ENCODE measurements at places on chromosomes 3 and 15. TPM values are rescaled to one million over a fixed set of nuclear protein-coding genes. Genes with fewer than 3 reads are reported as not detected.
A peak's percentile ranks its signal among the peaks of the same experiment; 100 is the strongest.

The KAT2B gene
- 97.8 TPM for total RNA-seq

GRCh38 chr3:160780245-160780644, 24.2 kb downstream of the PPM1L start:
- no peak overlapping the region for H3K4me3 ChIP-seq
- DNase-seq: no peak
- no peaks in the 10 kb centered on the region for H3K36me3 ChIP-seq
- no peak overlapping the region for H3K27ac ChIP-seq
- H3K4me1 ChIP-seq: no peaks in the 10 kb centered on the region

GRCh38 chr3:176362191-176362731, 835.0 kb downstream of the TBL1XR1 start:
- H3K36me3 ChIP-seq: no peaks in the 10 kb centered on the region
- peak; percentile 15 for DNase-seq
- H3K27ac ChIP-seq: no peak overlapping the region
- no peak overlapping the region for H3K4me3 ChIP-seq

DNA sequence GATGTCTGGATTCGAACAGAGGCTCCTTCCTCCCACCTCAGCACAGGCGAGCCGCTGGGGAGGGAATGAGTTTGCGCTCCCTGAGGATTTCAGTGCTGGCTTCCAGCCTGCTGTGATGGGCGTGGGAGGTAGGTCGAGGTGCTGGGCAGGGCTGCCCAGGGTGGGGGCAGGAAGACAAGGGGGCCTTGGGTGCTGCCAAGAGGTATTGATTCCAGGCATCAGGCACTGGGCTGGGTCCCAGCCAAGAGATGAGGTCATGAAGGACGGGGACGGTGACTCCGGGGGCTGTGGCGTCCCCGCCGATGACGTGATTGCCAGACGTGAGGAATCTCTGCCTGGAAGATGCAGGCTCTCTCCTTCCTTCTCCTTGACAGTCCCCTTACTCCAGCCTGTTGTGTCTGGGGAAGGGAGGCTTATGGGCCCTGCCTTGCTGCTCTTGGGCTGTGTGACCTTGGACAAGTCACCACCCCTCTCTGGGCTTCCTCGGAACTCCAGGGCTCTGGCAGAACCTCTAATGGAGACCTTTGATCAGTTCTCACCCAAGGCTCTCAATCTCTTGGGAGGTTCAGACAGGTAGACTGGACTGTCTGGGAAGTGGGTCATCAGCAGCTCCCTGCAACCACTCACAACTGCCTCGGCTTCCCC, 116.8 kb downstream of the FBLN2 start:
- peaks cover 3% of the 10 kb centered on the region for H3K27me3 ChIP-seq
- no peaks in the 10 kb centered on the region for H3K36me3 ChIP-seq
- H3K27ac ChIP-seq: no peak overlapping the region
- DNase-seq: no peak

The FBXW12 gene
- total RNA-seq: not detected

The CTXN2 gene
- not detected for total RNA-seq

- DNase-seq: no peak
- peaks cover 4% of the 10 kb centered on the region for H3K4me1 ChIP-seq
- H3K27ac ChIP-seq: no peak overlapping the region
- H3K4me3 ChIP-seq: no peak overlapping the region
Measured at GRCh38 chr3:136381051-136381450, 130.9 kb downstream of the PCCB start.

The GNAT1 gene
- total RNA-seq: not detected

The SMCO1 gene
- total RNA-seq: not detected

The MESP1 gene
- 2.1 TPM for total RNA-seq

The ERICH6 gene
- 0.23 TPM for total RNA-seq

The FBXO45 gene
- total RNA-seq: 13.0 TPM

The SLC15A2 gene
- total RNA-seq: 3.7 TPM

GRCh38 chr3:13069495-13069894, 3.7 kb downstream of the IQSEC1 start:
- DNase-seq: peak; percentile 72
- H3K4me1 ChIP-seq: peaks cover 47% of the 10 kb centered on the region

DNA sequence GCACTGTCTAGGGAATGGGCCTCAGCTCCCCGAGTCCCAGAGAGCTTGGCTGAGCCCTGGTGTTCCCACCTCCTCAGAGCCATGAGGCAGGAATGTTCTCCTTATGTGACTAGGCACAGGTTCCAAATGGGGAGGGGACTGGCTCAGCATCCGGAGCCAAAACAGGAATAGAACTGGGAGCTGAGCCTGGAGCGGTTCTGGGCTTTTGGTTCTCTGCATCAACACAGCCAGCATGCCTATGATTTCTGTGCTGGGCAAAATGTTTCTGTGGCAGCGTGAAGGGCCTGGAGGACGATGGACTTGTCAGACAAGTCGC, at the start of gene FAM131A:
TSS of gene FAM131A (plus strand) at position 202 of the 316 bp plus-strand sequence. CDS start at position 233, 31 bp downstream.
- no peak for DNase-seq
- peaks cover 12% of the 10 kb centered on the region for H3K36me3 ChIP-seq
- H3K4me1 ChIP-seq: peaks cover 41% of the 10 kb centered on the region
- H3K27me3 ChIP-seq: no peaks in the 10 kb centered on the region
- peak within 1 kb of the TSS; percentile 86 for H3K27ac ChIP-seq

- H3K27me3 ChIP-seq: no peaks in the 10 kb centered on the region
Measured at GRCh38 chr15:100601617-100602063, 344 bp downstream of the LINS1 start.

DNA sequence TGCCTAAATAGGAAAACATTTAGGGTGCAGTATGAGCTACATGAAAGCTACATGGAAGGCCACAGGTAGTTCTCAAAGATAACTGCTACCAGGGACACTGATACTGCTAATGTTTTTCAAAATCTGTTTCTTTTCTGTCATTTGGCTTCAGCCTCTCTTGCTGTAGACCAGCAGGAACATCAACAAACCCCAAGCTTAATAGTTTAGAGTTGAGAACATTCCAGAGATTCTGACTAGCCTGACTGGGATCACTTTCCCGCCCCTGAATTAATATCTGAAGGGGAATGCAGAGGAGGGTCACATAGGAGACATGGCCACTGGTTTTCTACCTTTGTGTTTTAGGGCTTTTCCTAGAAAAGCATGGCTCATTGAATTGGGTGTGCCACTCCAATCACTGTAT, 16.9 kb upstream of the C3orf38 start:
- peaks cover 16% of the 10 kb centered on the region for H3K36me3 ChIP-seq
- DNase-seq: no peak
- no peak overlapping the region for H3K27ac ChIP-seq
- H3K4me3 ChIP-seq: no peak overlapping the region
- H3K4me1 ChIP-seq: peaks cover 2% of the 10 kb centered on the region

GRCh38 chr3:102661707-102662497, 227.1 kb downstream of the ZPLD1 start:
- no peak for DNase-seq
- H3K36me3 ChIP-seq: no peaks in the 10 kb centered on the region
- H3K27me3 ChIP-seq: no peaks in the 10 kb centered on the region
- H3K4me3 ChIP-seq: no peak overlapping the region
- H3K27ac ChIP-seq: no peak overlapping the region

- H3K4me3 ChIP-seq: no peak overlapping the region
- no peak for DNase-seq
- no peak overlapping the region for H3K27ac ChIP-seq
- no peaks in the 10 kb centered on the region for H3K27me3 ChIP-seq
- no peaks in the 10 kb centered on the region for H3K36me3 ChIP-seq
- H3K4me1 ChIP-seq: no peaks in the 10 kb centered on the region
Measured at GRCh38 chr3:146803745-146804144, 198.6 kb upstream of the PLSCR5 start.

DNA sequence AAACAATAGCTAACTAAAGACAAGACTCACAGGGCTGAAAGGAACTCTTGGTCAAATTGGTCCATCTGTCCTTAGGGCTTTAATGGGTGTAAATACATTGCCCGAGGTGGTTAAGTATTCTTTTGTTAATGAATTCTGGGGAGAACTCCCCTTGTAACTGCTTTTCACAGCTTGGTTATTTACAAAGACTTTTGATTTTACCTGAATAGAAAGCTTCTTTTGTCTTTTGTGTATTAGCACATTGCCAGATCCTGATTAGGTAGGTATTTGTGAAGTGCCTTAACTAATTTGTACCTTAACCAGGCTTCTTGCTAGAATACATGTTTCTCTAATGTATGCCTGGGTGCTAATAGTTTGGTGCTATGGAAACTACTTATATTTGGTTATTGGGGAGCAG, 14.0 kb downstream of the CHD2 start:
- DNase-seq: no peak
- H3K27me3 ChIP-seq: no peaks in the 10 kb centered on the region
- peak overlapping the region; percentile 91 for H3K27ac ChIP-seq
- peaks cover 72% of the 10 kb centered on the region for H3K4me1 ChIP-seq
- H3K36me3 ChIP-seq: peaks cover 48% of the 10 kb centered on the region

- H3K4me3 ChIP-seq: no peak overlapping the region
- H3K36me3 ChIP-seq: no peaks in the 10 kb centered on the region
- peaks cover 4% of the 10 kb centered on the region for H3K4me1 ChIP-seq
- DNase-seq: no peak
Measured at GRCh38 chr3:150830094-150830681, 67.2 kb upstream of the SIAH2 start.

The CYP19A1 gene
- total RNA-seq: not detected

DNA sequence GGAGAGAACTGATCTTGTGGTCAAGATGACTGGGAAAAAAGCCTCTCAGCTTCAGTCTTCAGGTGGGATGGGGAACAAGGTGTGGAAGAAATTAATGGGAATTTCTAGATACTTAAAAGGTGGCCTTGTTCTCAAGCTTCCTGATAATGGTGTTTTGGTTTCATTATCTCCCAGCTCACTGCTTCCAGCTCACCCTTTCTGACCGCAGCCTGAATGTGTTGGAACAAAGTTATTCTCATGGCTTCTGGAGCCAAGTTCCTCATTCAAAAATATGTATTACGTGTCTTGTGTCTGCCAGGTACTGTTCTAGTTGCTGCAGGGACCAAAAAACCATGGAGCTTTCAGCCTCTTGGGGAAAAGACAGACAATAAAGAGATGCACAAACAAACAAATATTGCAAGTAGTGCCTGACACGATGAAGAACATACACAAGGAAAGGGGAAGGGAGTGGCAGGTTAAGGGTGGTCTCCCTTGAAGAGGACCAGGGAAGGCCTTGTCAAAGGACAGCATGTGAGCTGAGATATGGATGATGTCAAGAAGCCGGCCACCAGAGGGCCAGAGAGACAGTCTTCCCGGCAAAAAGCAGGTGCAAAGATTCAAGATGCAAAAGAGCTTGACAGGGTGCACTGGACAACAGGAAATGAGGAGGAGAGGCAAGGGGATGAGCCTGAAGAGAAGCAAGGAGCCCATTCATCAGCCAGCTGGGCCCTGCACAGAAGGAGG, 35.5 kb downstream of the ARRDC4 start:
- H3K36me3 ChIP-seq: no peaks in the 10 kb centered on the region
- H3K4me3 ChIP-seq: peak overlapping the region; percentile 53
- DNase-seq: no peak
- H3K27ac ChIP-seq: no peak overlapping the region
- no peaks in the 10 kb centered on the region for H3K27me3 ChIP-seq

DNA sequence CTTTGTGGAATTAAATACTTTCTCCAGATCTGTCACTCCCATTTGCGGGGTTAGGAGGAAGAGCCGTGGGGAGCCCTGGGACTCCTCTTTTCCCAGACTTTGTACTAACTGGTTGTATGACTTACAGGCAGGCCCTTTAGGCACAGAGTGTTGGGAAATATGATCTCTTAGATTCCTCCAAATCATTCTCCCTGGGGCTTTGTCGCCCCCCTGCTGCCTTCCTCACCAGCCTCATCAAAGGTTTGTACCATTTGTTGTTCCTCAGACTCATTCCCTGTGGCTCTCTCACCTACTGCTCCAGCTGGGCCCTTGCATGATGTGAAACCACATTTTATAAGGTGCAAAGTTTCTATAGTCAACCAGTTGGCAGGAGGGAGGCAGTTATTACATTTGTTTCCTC, 56.4 kb downstream of the CRYGS start:
- no peaks in the 10 kb centered on the region for H3K4me1 ChIP-seq
- no peak overlapping the region for H3K4me3 ChIP-seq
- H3K36me3 ChIP-seq: no peaks in the 10 kb centered on the region
- no peak overlapping the region for H3K27ac ChIP-seq
- DNase-seq: no peak

- H3K27ac ChIP-seq: no peak overlapping the region
- no peak for DNase-seq
- peaks cover 24% of the 10 kb centered on the region for H3K27me3 ChIP-seq
- no peaks in the 10 kb centered on the region for H3K36me3 ChIP-seq
- H3K4me1 ChIP-seq: no peaks in the 10 kb centered on the region
Measured at GRCh38 chr3:134419214-134419959, 45.1 kb upstream of the AMOTL2 start.

GRCh38 chr3:107065094-107065861, 312.0 kb upstream of the CCDC54 start:
- H3K36me3 ChIP-seq: no peaks in the 10 kb centered on the region
- H3K27me3 ChIP-seq: peaks cover 18% of the 10 kb centered on the region
- H3K27ac ChIP-seq: no peak overlapping the region
- peaks cover 10% of the 10 kb centered on the region for H3K4me1 ChIP-seq
- peak; percentile 23 for DNase-seq

The GPR171 gene
- 142 TPM for total RNA-seq

DNA sequence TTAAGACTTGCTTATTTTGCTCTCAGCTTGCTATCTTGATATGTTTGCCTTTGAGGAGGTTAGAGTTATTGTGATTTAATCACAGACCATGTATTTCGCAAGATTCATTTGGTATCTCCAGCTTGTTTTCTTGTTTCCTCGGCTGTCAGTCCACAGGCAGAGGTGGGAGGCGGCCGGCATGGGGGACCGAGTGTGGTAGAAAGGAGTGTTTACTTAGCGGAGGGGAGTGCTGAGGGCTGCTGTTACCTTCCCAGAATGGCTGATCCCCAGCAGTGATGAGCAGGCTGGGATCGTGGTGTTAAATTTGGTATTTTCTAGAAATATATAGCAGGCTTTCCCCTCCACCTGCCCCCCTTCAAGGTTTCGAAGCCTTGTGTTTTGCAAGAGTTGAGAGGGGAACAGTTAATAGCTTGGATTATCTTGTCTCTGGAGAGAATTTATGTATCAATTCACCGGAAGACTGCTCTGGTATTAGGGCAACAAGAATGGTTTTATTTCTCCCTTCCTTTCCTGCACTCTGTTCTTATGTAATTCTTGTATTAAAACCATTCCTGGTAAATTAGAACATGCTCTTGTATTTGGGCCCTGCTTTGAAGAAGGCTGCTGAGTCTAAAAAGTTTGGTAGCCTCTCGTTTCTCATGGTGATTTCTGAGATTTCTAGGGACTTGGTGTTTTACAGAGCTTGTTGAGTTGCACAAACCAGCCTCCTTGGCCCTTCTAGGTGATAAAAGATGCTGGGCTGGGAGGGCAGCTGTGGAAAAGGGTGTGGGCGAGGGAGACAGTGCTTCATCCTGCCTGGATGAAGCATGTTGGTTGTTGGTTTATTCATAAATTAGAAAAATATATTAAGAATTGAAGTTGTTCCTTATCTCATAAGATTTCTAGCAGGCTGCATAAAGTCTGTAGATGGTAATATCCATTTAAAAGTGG, 151.4 kb downstream of the IGF1R start:
- no peak overlapping the region for H3K4me3 ChIP-seq
- no peaks in the 10 kb centered on the region for H3K27me3 ChIP-seq
- no peaks in the 10 kb centered on the region for H3K36me3 ChIP-seq

GRCh38 chr3:17795280-17795679, 52.8 kb upstream of the TBC1D5 start:
- H3K27me3 ChIP-seq: no peaks in the 10 kb centered on the region
- no peak overlapping the region for H3K27ac ChIP-seq
- no peak for DNase-seq
